CD4-positive, alpha-beta T cell treated with Interleukin-6 at 100 ng/mL for 8 hours (primary cell): ENCODE measurements at places on chromosomes 5 and 9.

DNA sequence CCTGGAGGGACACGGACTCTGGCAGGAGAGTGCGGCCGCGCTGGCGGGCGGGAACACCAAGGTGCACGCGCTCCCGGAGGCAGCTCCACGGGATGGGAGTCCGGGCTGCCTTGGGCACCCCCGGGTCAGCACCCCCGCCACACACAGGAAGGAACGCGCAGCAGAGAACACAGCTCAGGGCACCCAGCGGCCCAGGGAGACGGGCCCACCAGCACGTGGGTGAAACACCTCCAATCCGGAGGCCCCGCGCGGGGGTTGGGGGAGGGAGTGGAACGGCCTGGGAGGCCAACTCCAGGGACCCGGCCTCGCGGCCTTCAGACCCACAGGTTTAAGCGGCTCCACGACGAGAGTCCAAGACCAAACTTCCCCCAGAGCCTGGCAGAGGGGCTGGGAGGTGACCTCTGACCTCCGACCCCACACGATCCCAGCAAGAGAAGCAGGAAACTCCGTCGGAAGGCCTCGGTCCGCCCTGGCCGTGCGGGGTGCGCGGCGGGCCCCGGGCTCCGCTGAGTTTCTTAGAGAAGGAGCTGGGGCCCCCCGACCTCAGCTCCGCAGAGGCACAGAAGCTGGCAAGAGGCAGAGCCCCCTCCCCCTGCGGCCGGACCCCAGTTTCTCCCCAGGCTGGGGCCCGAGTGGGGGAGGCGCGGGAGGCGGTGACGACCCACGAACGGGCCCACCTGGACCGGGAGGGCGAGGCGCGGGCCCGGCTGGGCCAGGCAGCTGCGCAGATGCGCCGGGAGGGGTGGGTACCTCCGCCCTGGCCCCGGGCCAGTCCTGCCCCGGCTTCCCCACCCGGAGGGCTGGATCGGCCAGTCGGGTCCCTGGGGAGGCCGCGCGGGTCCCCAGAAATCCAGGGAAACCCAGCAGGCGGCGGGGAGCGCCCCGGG, 851 bp downstream of the NACC2 start:
- DNase-seq, result peak; percentile 42

- DNase-seq, result no peak
Measured at GRCh38 chr9:22469928-22470544, 23.4 kb downstream of the DMRTA1 start.

GRCh38 chr5:127832067-127832466, 128.9 kb downstream of the CCDC192 start:
- DNase-seq, result no peak

GRCh38 chr5:155943516-155944407, 383.2 kb upstream of the SGCD start:
- peak; percentile 3 for DNase-seq

DNA sequence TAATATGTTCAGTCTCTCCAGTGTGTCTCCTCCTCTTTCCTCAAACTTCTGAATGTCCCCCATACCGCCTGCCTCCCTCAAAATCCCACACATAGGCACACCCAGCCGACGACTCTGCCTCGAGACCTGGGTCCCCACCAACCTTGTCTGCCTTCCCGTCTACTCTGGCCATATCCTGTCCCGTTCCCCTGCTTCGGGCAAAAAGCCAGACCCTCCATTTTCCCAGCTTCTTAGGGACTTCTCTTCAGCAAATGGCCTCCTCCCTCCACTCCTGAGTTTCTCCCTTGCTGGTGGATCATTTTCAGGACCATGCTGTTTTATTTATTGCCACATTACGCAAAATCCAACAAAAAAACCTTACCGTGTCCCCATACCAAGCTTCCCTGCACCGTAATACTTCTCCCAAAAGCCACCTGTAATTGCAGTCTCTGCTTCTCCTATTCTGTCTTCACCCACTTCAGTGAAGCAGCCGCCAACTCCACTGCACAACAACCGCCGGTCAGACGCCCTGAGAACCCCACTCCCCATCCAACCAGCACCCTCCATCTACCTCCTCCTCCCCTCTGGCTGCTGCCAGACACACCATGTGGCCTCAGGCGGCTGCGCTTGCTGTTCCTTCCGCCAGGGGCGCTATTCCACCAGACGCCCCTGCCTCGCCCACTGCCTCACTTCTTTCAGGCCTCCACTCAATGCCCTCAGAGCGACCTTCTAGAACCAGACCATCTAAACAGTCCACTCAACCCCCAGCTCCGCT, 117.0 kb downstream of the TRPM6 start:
- DNase-seq, result peak; percentile 11

- no peak for DNase-seq
Measured at GRCh38 chr9:127541865-127542264, 70.2 kb upstream of the STXBP1 start.

DNA sequence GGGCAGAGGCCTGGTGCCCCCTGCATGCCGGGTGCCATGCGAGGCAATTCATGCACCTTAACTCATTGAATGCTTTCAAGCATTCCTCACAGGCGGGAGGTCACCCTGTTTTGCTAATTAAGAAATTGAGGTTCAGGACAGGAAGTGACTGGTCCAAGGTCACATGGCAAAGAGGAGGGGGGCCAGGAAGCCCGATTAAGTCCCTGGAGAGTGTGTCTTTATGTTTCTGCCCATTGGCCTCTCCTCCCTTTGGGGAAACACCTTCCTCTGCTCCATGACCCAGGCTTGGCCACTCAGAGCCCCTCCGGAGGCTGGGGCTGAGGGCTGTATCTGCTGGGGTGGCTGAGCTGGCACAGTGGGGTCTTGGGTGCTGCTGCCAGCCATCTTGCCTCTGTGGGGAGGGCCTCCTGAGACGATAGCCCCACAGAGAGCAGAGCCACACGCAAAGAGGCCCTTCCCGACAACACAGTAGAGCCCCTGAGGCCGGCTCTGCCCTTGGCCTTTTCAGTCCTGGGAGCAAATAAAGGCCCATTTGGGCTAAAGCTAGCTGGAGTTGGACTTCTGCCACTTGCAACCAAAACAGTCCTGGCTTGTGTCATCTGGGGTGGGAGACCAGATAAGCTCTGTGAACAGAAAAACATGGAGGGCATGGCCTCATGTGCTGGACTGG, 90.8 kb upstream of the NEURL1B start:
- DNase-seq, result no peak

DNA sequence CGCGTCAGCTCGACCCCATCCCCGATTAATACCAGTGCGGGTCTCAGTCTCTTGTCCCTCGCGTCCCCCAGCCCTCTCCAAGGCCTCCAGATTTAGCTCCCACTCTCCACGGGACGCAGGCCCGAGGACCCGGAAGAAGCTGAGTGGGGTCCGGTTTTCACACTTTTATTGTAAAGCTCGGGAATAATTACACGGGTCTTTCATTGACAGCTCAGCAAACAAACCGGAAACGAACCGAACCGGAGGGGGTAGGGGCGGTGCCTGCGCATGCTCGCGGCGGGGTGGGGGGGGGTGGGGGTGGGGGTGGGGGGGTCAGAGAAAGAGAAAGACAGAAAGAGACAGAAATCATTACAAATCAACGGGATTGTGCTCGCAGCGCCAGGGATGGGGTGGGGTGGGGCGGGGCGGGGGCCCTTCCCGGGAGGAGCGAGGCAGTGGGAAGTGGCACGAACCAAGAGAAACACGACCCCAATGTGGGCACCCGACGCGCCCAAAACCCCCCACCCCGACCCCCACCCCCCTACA, 27.9 kb downstream of the PCDH1 start:
- peak; percentile 28 for DNase-seq

DNA sequence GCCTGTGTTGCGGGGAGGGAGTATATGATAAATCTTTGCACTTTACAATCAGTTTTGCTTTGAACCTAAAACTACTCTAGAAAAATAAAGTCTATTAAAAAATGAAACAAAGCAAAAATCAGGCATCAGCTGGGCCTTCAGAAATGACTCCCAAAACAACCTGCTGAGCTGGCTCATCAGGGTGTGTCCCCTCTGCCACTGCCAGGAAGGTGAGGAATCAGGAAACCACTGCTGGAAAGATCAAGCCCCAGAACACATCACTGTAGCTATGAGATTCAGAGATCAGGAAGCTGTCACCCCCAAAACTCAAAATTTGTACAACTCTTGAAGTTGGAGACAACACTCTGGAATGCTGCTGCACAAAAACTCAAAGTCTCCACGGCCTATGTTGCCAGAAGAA, 40.5 kb upstream of the TBCA start:
- no peak for DNase-seq

GRCh38 chr5:73254642-73255041, 81.6 kb downstream of the TMEM174 start:
- no peak for DNase-seq

DNA sequence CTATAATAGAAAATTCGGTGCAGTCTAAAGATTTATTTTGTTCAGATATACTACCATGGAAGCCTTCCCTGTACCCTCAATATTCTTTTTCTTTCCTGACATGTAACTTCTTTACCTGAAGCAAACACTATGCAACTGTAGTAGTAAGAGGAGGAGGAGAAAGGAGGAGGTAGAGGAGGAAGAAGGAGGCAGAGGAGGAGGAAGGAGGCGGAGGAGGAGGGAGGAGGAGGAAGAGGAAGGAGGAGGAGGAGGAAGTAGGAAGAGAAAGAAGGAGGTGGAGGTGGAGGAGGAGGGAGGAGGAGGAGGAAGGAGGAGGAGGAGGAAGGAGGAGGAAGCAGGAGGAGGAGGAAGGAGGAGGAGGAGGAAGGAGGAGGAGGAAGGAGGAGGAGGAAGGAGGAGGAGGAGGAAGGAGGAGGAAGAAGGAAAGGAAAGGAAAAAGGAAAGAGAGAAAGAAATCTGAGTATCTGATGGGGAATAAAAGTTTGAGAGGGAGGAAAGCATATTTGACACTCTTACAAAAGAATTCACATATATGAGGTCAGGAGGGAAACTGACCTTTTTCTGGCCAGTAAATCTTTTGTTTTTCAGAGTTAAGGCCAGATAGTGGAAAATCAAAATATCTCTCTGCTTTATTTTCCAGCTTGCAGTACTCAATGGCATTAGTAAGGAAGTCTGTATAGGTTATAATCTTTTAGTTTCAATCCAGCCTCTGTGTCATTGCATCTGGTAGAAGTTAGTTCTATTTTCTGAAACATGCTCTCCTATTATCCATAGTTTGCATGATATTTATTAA, 114.5 kb upstream of the LPAR1 start:
- no peak for DNase-seq

DNA sequence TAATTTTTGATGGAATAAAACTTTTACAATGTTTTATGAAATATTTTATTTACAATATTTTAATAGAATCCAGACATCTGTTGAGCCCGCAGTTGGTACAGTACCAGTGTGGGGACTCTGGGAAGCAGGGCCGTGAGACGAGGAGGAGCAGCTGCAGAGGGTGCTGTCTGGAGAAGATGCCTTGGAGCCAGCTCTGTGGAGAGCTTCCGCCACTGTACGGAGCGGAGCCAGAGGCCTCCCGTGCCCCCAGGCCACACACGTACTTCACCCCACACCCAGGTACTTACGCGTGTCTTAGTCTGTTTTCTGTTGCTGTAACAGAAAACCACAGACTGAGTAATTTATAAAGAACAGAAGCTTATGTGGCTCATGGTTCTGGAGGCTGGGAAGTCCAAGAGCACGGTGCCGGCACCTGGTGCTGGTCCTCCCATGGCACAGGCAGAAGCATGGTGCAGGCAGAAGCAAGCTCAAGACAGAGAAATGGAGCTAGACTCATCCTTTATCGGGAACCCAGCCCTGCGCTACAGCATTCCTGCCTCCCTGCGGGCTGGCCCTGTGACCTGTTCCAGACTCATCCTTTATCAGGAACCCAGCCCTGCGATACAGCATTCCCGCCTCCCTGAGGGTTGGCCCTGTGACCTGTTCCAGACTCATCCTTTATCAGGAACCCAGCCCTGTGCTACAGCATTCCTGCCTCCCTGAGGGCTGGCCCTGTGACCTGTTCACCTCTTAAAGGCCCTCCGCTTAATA, 23.3 kb downstream of the CEP72 start:
- DNase-seq, result no peak

- DNase-seq, result no peak
Measured at GRCh38 chr5:173472164-173472563, 143.9 kb upstream of the STC2 start.

DNA sequence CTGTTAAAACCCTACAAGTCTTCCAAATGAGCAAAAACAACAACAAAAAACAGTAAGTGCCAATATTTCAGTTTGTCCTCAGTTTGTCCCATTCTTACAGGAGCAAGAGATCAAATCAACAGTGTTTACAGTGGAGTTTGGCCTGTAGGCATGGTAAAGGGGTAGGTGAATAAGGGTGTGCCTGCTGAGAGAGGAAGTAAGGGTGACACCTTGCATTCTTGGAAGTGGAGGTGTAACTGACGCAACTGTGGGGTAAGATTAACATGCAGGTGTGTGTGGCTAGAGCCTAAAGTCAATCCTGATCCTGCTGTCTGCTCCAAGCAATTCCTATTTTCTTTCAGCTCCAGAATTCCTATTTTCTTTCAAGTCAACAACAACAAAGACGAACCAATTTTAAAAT, 43.4 kb downstream of the PFDN1 start:
- peak; percentile 21 for DNase-seq

DNA sequence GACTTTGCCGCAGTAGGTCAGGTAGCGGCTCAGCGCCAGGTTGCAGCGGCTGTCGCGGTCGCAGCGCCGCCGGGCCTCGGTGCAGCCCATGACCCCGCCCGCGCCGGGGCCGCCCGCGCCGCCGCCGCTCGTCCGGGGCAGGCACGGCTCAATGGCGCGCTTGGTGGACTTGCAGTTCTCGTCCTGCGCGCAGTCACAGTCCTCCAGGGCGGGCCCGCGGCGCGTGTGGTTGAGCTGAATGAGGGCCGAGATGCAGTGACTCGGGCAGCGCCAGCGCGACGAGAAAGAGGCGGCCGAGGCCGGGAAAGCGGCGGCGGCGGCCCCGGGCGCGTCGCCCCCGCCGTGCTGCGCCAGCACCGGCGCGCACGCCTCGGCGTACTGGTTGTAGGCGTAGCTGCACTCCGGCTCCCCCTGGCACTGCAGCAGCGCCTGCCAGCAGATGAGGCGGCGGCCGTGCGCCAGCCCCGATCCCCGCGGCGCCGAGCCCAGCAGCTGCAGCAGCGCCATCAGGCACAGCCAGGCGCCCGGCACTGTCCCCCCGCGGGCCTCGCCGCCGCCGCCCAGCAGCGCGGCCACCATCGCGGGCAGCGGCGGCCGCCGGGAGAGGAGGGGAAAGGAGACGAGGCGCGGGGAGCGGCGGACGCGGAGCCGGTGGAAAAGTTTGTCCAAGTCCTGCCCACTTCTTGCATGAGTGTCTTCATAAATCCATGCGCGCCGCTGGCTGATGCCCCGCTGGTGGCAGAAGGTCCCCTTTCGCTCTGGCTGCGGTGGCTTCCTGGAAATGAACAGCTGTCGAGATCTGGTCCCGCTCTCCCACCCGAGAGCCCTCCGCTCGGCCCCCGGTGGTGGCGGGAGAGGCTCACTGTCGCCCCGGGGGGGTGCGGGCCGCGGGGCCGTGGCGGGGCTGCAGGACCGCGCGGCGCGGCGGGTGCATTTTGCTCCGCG, 833 bp downstream of the GAS1 start:
- peak; percentile 54 for DNase-seq

- DNase-seq, result no peak
Measured at GRCh38 chr9:36451949-36452348, 51.9 kb upstream of the RNF38 start.

DNA sequence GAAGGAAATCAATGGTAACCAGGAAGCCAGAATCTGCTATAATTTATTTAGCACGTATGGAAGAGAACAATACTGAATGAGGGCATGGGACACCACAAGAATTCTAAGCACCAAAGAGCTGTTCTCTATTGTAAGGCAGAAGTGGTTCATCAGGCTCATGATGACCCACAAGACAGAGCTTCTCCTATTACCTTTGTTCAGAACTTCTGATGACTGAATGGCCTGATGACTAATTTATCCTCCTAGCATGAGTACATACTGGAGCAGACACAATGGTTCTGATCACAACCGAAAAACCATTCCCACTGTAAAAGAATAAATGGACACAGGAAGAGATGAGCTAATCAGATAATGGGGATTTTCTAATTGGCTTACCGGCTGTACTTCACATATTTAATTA, 329.8 kb upstream of the PDE4D start:
- no peak for DNase-seq

- no peak for DNase-seq
Measured at GRCh38 chr5:120454094-120454798, 9.9 kb upstream of the PRR16 start.
